Kidney epithelial cell (primary cell): ENCODE measurements at places on chromosomes 7 and 10.

- no peak for DNase-seq
Measured at GRCh38 chr10:58898854-58899573, 277.4 kb upstream of the PHYHIPL start.

- DNase-seq: no peak
Measured at GRCh38 chr10:50574305-50574704, 49.5 kb downstream of the SGMS1 start.

DNA sequence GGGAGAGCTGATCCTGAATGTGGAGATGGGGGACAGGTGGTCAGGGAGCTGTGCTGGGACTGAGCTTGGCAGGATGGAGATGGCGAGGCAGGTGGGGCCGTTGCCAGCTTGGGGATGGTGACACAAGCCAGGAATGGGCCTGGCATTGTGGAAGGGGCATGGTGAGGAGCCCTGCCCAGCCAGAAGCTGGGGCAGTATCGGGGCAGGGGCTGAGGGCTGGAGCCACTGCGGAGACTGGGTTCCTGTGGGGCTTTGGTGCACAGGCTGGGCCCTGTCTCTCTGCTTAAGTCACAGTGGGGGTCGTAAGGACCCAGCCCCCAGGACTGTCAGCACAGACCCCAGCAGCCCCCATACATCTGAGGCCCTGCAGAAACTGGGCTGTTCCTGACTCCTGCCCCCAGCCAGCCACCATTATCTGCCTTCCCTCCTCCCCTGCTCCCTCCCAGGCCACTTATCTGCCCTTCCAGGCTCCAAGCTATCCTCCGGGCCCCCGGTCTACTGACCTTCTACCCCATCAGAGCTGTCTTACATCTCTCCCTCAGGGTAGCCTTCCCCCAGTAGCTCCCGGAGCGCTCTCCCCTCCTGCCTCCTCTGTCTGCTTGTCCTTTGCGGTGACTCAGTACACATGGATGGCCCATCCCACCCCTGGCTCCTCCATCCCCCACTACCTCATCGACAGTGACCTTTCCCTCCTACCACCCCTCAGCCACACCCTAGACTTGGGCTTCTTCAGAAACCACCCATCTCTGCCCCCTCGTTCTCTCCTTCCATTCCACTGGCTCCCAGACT, 44.2 kb downstream of the PPIF start:
- DNase-seq: no peak

GRCh38 chr7:133275446-133276095, 22.7 kb downstream of the EXOC4 start:
- no peak for DNase-seq

- no peak for DNase-seq
Measured at GRCh38 chr7:150727381-150727780, 9.8 kb upstream of the GIMAP5 start.

DNA sequence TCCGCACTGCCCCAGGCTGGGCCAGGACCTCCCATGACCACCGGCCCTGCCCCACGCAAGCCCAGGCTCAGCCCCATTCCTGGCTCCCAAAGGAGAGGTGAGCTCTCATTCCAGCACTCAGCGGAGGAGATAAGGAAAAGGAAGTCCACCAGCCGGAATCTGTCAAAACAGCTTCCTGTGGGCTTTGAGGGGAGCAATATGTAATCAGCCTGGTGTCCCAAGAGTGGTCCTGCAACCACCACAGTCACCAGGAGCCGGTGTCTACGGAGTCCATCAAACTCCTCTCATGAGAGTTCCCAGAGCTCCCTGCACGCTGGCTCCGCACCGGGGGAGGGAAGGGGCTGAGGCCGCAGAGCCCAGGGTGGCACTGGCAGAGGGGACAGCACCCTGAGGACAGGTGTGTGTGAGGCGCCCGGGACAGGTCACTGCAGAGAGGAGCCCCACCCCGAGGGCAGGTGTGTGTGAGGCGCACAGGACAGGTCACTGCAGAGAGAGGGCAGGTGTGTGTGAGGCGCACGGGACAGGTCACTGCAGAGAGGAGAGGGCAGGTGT, 57.9 kb downstream of the STK32C start:
- no peak for DNase-seq

GRCh38 chr10:26440088-26440470, 1.9 kb downstream of the APBB1IP start:
- DNase-seq: no peak

GRCh38 chr7:17044396-17044795, 162.6 kb upstream of the AGR3 start:
- no peak for DNase-seq

DNA sequence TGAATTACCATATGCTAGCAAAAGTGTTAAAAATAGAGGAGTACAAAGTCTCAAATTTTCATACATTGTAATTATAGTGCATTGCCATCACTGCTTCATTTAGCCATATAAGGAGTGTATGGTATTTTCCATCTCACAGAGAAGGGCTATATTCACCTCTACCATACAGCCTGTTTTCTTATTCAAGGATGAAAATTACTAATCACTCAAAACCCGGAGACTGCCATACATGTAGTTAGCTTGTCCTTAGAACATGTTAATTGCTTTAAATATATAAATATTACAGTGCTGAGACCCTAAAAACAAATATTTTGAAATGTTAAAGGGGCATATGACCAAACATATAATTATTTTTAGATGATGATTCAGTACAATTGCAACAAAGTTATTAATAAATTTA, 49.4 kb downstream of the CPEB3 start:
- no peak for DNase-seq

- no peak for DNase-seq
Measured at GRCh38 chr7:98568891-98569290, 48.2 kb upstream of the NPTX2 start.

- DNase-seq: no peak
Measured at GRCh38 chr7:96199421-96199820, 122.5 kb downstream of the SLC25A13 start.

- DNase-seq: no peak
Measured at GRCh38 chr10:133125901-133126300, 34.1 kb upstream of the KNDC1 start.

GRCh38 chr10:78342827-78343653, 309.4 kb downstream of the RPS24 start:
- DNase-seq: no peak

DNA sequence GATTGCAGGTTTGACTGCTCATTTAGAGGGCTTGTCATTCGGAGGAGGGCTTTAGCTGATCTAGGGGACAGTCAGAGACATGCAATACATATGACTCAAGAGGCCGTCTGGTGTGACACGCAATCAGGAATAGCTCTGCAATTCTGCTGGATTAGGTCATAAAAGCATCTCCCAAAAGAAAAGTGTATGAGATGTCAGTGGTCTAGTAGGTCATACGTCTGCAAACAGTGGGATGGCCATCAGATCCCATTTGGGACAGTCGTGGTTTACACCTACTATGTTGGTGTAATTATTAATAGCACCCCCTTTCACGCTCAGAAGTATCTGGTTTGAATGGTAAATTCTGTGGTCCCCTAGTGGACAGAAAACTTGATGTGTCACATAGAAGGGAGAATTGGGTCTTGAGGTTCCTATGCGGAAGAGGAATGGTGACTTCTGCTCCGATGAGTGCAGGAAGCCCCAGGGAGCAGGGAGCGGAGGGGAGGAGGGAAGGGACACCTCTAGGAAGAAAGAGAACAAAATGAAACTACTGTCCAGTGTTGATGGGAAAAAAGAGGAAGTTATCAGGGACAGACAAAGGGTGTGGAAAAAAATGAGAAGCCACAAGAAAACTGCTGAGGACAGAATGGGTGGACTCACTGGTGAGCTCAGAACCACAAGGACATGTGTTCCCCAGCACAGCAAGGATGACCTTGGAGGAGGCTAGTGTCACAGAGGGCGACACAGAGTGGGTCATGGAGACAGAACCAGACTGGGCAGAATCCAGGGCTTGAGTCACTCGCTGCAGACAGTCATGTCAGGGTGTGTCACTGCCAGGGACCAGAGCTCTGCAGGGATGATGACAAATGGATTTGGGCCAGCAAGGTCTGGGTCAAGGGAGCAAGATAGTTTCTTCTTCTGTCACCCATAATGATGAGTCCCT, 59.9 kb downstream of the MAP3K8 start:
- no peak for DNase-seq

- no peak for DNase-seq
Measured at GRCh38 chr10:113557903-113558321, 5.1 kb downstream of the HABP2 start.

- no peak for DNase-seq
Measured at GRCh38 chr10:71989661-71990454, 25.7 kb downstream of the CHST3 start.

DNA sequence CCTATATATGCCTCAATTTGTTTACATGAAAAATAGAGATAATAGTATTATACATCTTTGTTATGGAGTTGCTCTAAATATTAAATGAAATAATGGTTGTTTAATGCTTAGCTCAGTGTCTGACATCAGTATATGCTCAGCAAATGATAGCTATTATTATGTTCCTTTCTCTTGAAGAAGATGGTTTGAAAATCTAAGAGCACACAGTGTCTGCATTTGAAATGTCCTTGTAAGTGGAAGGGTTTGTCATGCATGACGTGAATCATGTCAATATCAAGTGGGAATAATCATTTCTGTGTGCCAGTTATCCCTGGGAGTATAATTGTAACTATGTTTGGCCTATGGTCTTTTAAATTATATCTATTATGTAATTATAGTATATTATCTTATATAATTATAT, 377.5 kb upstream of the SORCS1 start:
- DNase-seq: no peak

DNA sequence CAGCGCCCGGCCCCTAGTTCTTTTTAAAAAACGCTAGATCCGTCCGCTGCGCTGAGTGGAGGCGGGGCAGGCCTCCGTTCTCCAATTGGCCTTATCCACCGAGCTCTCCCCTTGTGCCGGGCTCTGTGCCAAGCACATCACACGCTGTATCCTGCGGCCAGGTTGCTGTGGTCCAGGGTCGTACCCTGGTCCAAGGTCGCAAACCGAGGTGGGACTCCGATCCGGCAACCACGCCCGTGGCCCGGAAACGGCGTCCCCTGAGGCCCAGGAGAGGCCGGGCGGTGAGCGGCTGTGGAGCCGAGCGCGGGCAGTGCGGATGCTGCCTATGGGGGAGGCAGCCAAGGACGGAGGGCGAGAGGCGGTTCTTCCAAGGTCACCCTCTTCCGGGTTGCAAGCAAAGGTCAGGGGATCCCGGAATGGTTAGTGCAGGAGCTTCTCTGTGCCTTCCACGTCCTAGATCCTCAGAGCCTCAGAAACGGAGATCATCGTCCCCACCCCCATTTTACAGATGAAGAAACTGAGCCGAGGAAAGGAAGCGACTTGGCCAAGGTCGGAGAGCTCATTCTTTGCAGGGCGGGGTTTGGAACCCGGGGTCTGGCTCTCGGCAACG, 72.4 kb upstream of the LRRC4 start:
- DNase-seq: no peak

DNA sequence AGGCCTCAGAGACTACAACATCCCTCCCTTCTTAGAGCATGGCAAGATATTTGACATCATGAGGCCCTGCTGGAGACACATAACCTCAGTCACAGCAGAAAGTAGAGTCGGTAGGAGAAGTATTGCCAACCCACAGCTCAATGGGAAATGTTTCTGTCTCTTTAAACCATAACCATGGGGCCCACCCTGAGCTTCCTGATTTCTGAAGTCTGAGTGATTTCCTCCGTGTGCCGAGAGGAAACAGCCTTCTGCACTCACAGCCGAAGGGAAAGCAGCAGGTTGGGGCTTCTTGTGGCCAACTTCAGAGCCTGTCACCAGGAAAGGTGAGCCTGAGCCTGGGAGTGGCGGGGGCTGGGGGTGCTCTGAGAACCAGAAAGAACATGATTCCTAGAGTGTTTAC, at the start of gene GIMAP1:
GIMAP1 (plus strand) TSS at position 246 of the 400 bp plus-strand sequence. CDS start 2,435 bp downstream, outside the sequence.
- no peak for DNase-seq

GRCh38 chr7:106031300-106032035, 68.4 kb downstream of the CDHR3 start:
- DNase-seq: no peak

GRCh38 chr7:16847381-16847860, 34.4 kb downstream of the AGR3 start:
- DNase-seq: peak; percentile 32

- DNase-seq: no peak
Measured at GRCh38 chr10:28533186-28533564, 257 bp downstream of the WAC start.

DNA sequence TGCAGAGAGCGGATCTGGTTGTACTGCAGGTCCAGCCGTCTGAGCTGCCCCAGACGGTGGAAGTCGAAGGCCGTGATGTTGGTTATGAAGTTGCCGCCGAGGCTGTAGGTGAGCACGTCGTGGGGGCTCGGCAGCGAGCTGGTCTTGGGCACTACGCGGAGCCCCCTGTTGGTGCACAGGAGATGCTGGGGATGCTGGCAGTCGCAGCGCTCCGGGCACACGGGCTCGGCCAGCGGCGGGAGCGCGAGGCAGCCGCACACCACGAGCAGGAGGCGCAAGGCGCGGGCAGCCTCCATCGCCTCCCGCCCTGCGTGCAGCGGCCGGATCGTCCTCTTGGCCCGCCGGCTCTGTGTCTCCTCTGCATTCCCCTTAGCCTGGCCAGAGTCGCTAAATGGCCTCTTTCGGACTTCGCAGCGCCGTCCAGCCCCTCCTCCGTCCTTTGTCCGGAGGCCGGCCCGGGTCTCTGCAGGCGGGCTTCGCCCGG, 337 bp downstream of the TRIL start:
- no peak for DNase-seq

DNA sequence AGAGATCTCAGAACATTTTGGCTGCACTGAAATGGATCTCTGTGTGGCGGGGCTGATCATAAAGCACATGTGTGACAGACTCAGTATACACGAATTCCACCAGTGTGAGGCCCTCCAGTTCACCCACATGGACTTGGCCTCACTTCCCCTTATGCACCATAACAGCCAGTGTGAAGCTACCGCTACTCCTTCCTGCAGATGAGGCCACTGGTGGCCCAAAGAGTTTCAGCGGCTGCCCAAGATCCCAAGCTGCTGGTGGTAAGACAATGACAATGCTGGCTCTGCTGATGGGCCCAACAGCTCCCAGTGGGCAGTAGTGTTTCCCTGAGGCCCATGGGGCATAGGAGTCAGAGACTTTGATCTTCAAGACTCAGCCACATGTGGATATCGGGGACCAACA, 21.0 kb upstream of the C10orf71 start:
- no peak for DNase-seq

DNA sequence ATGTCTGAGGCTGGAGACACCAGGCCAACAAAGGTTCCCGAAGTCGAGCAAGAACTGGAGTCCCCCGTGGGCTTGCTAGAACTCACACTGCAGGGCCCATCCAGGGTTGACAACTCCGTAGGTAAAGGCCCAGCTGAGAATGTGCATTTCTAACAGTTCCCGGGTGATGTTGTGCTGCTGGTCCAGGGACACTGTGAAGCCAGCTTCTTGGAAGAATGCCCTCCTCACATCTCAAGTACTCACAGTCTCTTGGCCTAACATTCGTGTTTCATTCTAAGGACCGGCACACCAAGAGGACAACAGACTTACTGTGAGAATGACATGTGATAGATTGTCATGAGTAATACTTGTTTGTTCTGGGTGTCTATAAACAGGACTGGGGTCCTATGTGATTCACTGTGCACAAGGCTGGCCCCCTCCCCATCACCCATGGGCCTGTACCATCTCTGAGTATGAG, 682.3 kb upstream of the IGFBP3 start:
- DNase-seq: no peak
